Neuronal stem cell (in vitro differentiated cells): ENCODE measurements at places on chromosomes 12 and 14.

DNA sequence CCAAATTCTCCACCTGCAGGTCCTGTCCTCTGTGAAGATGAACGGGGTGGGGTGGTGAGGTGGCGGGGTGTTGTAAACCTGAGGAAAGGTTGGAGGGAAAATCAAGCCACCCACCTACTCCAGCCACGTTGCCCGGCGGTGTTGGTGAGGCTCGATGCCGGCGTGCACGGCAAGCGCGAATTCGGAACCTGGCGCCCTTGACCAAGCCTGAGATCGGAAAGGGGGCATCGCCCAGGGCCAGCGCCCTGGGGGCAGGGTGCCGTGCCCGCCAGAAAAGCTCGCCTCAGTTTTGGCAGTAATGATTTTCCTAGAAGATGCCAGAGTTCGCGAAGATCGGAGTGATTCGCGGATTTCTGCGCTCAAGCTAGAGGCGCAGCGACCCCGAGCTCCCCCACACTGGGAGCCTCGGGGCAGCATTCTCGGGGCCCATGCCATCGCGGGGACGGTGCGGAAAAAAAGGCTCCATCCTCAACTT is 817 bp downstream of the STXBP6 start:
- no peak for DNase-seq

DNA sequence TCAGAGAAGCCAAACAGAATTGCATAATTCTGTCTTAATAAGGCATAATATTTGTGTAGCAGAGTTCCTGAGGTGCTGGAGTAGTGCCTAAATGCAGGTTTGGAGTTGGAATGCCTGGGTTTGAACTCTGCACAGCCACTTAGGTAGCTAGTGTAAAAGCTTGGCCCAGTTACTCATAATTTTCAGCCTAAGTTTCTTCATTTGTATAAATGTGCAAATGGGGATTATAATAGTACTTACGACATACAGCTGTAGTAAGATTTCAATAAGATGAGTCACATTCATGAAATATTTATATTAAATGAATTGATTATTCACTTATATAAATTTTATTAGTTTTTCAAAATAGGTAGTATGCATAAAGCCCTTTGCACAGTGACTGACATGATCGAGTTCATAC is 175.8 kb downstream of the DERA start:
- DNase-seq = no peak

- DNase-seq = no peak
Observed at GRCh38 chr14:26761532-26761931, 163.7 kb upstream of the NOVA1 start.

DNA sequence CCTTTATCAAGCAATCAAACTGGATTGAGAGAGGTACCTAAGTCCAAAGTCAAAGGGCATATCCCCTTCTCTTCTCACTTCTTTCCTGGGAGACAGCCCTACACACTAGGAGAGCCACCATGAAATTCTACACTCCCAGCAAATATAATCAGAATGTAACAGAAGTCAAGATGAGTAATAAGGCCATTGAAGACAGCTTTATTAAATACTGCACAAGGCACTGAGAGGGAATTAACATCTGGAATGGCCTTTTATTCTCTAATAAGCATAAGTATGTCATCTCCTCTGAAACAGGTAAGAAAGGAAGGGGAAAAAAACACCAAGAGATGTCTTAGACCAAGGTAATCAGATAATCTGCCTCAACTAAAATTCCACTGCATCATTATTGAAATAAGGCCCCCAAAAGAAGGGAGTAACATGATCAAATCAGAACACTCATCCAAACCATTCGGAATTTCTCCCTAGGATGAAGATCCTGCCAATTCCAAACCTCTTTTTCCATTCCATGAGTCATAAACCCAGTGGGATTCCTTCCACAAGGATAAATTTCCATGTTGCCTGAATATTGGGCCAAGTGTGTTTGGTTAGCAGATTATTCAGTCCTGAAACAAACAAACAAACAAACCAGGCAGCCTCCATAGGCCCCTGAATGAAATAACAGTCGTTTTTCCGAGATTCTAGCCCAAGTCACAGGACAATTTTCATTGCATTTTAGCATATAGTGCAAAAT is 19.9 kb downstream of the SLC35F4 start:
- DNase-seq = no peak

GRCh38 chr12:106251631-106252455 is 4.0 kb upstream of the CKAP4 start:
- no peak for DNase-seq

DNA sequence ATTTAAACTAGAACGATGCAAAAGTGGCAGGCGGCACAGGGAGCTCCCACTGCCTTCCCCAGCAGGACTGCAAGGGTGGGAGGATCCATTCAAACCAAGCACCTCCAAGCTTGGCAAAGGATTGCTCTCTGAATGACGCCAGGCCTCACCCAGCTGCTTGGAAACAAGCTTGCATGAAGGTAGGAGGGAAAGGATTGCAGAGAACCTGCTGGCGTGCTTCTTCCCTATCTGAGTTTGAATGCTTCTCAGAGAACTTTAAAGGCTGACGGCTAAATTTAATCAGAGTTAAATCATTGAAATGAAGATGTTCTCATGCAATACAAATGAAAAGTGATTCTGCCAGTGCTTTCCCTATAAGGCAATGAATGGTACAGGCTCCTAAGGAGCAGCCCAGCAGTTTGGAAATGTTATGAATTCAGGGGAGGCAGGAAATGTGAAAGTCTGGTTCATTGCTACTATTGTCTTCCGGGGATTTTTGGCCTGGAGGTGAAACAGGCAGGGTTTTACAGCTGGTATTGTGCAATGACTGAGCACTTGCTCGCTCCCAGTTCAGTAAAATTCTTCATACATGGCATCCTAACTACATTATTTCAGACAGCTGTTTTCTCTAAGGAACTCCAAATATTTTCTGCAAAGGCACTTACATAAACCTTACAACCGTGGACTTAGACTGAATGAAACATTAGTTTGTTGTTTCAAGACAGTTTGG is 31.9 kb upstream of the DUSP6 start:
- DNase-seq = no peak

GRCh38 chr14:98711453-98711852 is 560.5 kb downstream of the BCL11B start:
- DNase-seq = no peak

DNA sequence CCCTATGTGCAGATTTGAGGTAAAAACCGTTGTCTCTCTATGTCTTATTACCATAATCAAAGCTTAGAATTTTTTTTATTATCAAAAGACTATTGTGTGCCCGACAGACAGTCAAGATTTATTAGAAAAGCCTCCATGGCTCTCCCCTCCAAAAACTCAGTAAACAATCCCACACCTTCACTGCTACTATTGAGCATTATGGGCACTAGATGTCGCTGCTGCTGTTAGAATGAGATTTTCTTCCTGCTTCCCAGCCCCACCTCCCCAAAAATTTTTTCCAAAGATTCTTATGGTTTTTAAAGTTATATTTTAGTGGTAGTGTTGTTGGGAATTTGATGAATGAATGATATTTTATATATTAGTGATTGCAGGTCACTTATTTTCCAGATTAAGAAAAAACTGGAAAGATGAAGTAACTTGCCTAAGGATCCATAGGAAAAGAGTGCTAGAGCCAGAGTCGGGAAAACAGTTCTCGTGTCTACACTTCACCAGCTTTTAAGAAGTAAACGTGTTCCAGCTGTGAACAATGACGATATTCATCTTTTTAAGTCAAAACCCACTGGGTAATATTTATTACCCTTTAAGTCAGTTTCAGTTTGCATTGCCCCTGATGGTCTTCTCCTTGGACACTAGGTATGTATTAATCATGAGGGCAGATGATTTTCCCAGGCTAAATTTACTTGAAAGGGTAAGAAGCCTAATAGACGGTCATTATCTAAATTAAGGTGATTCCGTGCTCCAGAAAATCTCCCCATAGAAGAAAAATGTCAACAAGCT is 12.2 kb upstream of the FOXG1 start:
- DNase-seq = no peak

- no peak for DNase-seq
Observed at GRCh38 chr12:24770821-24771220, 178.1 kb downstream of the BCAT1 start.
